ENCODE measurements at places on chromosomes 1 and 21.
A peak's percentile ranks its signal among the peaks of the same experiment; 100 is the strongest.

DNA sequence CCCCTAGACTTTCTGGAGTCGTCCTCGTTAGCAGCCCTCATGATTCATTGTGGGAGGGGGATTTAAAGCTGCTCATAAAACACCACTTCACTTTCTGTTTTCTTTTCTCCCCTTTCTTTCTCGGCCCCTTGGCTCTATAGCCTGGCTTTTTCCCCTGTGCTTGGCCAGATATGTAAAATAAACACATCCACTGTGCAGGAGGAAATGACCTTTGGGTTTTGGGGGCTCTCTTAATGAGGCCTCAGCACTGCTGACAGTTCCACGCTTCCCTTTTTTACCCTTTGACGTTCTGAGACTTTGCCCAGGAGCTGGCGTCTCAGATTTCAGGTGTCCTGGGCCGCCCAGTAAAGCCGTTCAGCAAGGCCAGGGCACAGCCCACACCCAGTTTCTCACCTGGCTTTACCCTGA is 65.7 kb downstream of the RUNX3 start:
- DNase-seq, result no peak

DNA sequence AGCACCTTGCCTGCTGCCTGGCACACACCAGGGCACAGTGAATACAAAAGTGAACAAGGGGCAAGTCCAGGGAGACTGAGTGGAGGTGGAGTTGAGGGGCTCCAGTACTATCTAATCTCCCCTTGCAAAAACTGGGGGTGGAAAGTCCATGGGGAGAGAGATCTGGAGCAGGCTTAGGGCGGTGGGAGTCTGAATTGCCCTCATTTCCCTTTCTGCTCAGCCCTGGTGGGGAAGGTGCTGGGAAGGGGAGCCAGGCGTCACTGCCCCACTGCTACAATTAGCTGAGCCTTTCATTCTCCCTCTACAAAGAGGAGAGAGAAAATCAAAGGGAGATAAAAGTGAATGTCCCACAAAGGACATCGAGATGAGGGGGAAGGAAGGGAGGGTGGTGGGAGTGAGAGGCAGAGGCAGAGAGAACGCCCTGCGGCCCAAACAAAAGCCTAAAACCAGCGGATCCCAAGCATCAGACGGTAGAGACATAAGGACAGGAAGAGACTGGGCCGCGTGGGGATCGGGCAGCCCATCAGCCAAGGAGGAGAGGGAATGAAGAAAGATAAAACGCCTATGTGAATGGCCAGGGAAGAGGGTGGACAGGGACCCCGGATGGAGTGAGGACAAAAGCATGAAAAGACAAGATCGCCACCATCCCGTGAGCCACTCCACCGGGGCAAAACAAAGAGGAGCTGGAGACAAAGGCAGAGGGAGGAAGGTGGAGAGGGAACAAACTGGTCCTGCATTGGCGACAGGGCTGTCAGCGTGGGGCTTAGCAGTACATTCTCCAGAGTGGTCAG is 46.8 kb upstream of the SOX13 start:
- no peak for DNase-seq

- DNase-seq, result no peak
Measured at GRCh38 chr1:201295861-201296260, 12.6 kb downstream of the PKP1 start.

DNA sequence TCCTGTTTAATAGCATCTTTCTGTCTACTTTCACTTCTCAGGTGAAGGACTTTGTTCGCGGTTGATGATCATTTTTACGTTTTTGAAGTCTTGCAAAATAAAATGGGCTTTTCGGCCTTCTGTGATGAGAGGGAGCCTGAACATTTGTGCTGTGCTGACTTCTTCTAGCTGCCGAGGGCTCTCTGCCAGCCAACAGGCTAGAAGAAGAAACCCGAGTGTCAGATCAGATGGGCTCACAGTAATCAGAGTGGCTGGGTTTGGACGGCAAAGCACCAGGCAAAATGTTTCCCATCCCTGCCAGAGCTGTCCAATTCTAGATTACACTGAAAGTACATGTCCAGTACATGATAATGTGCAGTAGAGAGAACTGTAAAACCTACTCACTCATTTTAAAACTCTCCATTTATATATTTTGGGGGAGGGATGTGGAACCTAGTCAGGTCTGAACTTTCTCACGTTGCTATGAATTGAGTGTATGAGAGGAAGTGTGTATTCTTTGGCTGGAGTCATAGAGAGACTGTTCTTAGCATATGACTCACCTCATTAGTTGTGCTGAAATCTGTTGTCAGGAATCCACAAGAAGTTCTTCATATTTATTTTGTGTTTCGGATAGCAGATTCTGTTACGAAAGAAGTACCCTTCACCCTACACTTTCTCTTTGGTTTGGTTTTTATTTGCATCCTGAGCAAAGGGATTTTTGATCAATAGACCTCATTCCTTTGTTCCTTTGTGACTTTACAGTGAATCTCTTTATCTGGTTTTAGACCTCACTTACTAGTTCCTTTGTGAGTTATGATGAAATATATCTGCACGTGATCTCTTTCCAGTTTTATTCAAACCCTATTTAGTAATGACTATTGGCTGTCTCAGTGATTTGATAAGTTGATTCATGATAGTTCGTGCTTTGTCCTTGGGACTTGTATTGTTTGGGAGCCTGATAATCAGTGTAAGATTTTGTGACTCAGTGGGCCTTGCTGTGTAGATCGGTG is 4.8 kb downstream of the ATP1A1 start:
- peak; percentile 47 for DNase-seq

GRCh38 chr1:61426254-61426653 is 298.7 kb downstream of the TM2D1 start:
- no peak for DNase-seq
